ENCODE measurements at places on chromosomes 3 and 15. TPM values are rescaled to one million over a fixed set of nuclear protein-coding genes. Genes with fewer than 3 reads are reported as not detected.
A peak's percentile ranks its signal among the peaks of the same experiment; 100 is the strongest.

GRCh38 chr15:49697121-49697520 is 76.3 kb downstream of the DTWD1 start:
- DNase-seq: no peak

DNA sequence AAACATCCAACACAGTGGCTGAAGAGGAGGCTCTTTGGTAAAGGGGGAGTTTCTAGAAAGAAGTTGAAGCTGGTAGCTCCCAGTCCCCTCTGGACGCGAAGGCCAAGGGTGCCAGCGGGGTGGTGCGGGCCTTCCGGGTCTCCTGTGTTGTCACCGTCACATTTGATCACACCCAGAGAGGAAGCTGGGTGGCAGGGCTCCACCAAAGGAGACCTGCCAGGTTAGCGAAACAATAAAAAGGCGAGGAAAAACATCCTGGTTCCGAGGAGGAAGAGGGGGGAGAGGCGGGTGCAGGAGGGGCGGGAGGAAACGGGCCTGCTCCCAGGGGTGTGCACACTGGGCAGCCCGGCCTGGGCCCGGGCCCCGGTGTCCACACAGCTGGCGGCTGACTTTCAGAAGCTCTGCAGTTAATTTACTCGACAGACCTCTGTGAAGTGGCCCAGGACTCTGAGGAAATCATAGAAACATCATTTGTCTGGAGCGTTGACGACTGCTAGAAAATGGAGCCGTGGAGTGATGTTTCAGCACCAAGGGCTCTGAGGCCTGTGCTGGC is 12.1 kb downstream of the HEG1 start:
- DNase-seq: peak; percentile 73

- DNase-seq: no peak
Measured at GRCh38 chr3:97497138-97497537, 267.4 kb upstream of the ARL6 start.

DNA sequence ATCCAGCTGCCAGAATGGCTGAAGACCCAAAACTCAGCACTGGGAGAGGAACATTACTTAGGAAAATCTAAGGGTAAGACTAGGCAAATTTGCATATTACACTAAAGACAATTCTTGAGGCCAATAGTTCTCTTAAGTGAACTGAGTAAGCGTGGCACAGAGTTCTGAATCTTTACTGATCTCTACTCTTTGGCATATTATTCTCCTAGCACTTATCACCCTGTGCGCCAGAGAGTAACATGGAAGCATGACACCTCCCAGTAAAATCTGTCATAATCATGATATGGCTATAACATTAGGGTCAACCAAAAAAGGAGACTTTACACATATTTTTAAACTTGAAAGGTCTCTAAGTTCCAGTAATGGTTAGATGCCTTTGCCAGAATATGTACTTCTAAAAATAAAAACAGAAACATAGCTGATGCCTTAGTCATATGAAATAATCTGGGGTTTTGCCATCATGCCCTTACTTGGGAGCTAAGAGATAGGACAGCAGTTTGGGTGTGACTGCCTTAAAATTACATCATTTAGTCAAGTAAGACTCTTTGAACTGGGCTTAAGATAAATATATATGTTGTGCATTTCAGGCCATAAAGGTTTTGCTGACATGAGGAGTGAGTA is 290.5 kb downstream of the PLCL2 start:
- no peak for DNase-seq

DNA sequence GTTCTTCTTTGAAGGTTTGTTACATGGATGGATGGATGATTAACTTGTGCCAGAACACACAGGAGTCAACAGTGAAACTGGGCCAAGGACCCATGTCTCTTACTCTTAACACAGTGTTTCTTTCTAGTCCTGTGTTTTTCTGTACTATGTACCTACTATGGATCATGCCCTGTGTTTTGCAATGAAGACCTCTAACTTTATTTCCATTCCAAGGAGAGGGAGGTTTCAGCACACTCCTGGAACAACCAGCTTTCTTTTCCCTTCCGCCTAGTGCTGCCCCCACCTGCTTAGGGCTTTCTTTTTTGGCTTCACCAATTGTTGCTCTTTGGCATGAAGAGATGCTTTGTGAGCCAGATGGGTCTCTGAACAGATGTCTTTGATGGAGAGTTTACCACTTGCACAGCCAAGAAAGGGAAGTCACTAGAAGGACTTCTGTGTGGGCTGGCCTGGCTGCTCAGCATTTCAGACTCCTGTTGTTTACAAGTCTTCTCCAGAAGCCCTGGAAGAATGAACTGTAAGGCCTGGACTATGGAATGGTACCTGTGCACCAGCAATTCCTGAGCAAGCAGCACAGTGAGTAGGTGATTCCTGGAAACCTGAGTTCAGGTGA is 44.5 kb downstream of the SNAPC5 start:
- no peak for DNase-seq

- no peak for DNase-seq
Measured at GRCh38 chr3:43286841-43287499, 630 bp downstream of the SNRK start.

DNA sequence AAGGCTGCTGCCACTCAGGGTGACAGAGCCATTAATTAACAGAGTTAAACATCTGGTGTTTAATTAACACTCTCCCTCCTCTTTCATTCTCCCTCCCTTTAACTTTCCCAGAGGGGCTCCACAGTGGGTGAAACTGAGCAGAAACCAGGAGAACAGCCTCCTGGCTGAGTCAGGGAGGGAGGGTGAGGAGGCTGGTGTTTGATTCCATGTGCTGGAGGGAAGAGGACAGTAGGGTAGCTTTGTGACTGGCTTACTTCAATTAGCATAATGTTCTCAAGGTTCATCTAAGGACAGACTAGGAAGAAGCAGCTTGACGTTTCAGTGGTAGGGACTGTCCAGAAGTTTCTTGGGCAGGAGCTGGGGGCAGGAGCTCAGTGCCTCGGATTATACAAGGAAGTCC is 62.8 kb downstream of the SEMA5B start:
- no peak for DNase-seq

DNA sequence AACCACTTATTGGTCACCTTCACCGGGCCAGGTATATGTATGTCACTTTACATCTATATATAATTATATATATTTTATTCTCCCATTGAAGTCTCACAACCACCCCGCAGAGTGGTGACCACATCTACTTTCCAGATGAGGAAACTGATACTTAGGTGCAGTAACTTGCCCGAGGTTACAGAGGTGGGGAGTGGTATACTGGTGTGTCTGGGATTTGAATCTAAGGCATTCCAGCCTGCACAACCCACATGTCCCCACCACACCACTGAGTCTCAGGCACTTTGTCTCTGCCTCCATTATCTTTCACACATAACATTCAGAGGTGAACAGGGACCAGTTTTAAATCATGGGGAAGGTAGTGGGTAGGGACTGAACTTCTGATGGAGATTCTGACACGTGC is 261.4 kb downstream of the CTNNB1 start:
- DNase-seq: no peak

- DNase-seq: no peak
Measured at GRCh38 chr15:87715252-87715651, 541.3 kb downstream of the NTRK3 start.

- DNase-seq: no peak
Measured at GRCh38 chr3:69189487-69189886, 67.1 kb upstream of the LMOD3 start.

GRCh38 chr3:18447720-18448119 is 22.6 kb upstream of the SATB1 start:
- no peak for DNase-seq

DNA sequence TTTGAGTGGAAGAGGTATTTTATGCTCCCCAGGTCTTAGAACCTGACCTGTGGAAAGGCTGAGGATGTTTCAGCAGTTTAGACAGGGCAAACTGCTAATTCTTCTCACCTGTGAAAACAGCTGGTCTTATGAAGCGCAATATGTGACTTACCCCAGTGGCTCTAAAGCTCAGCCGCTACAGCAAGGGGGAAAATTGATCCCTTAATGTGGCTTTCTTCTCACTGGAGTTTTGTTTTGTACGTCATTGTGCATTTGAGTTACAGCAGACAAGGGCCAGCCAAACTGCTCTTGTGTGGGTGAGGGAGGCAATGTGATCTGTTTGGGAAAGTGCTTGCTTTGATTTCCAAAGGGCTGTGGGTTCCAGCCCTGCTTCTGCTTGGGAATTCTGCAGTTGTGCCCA is 293.4 kb upstream of the LRRFIP2 start:
- DNase-seq: no peak

- DNase-seq: no peak
Measured at GRCh38 chr3:126620738-126621137, 34.2 kb downstream of the TXNRD3 start.

- DNase-seq: no peak
Measured at GRCh38 chr15:54307252-54307902, 329.1 kb downstream of the UNC13C start.

NME9 gene
- total RNA-seq: not detected

CASR gene
- not detected for total RNA-seq

LNP1 gene
- 2.4 TPM for total RNA-seq

LIPH gene
- 0.22 TPM for total RNA-seq

ERICH6 gene
- not detected for total RNA-seq

USP19 gene
- 54.0 TPM for total RNA-seq

NR2E3 gene
- not detected for total RNA-seq

PAQR9 gene
- total RNA-seq: 13.7 TPM

CYP1A2 gene
- not detected for total RNA-seq

GOLGA6D gene
- total RNA-seq: not detected

SPINK8 gene
- total RNA-seq: not detected

ACKR2 gene
- 0.89 TPM for total RNA-seq

All from Right ventricle myocardium inferior (tissue), 1 donor.